ENCODE measurements at places on chromosomes 7 and 10. TPM values are rescaled to one million over a fixed set of nuclear protein-coding genes. Genes with fewer than 3 reads are reported as not detected.

GRCh38 chr7:13262929-13263530 is 575.6 kb downstream of the ARL4A start:
- peak; percentile 22 for DNase-seq

GRCh38 chr7:85407391-85407790 is 220.5 kb upstream of the SEMA3D start:
- DNase-seq = no peak

DNA sequence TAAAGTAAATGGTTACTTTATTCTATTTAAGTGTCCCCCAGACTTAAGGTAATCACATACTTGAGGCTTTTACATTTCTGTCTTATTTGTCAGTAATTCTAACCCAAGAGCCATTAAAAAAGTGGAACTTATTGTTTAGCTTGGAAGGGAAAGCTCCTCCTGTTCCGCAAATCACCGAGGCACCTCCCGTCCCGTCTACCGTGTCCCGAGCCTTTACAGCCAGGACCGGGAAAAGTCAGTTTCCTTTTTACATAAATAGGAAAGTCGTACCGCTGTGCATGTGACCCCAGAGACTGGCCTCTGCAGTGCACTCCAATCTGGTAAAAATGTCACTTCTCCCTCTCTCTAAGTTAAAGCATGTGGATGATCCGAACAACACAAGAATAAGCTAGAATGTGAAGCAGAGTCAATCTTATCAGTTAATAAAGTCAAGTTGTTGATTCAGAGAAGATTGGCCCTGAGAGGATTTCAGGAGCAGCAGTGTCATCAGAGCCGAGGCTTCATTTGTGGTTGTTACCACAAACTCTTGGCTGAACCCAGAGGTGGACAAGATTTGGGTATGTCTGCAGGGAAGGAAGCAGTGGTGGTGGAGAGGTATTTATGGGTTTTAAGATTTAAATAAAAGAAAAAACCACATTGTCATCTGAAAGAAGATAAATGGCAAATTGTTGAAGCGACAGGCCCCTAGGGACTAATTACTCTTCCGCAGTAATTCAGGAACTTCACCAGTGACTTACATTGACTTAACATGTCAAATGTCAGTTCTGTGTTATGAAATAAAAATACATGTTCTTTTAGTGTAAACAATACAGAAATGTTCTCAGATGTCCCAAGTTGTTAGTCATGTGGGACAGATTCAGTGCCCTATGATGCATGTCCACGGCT is 316.6 kb upstream of the ZNF32 start:
- DNase-seq = no peak

DNA sequence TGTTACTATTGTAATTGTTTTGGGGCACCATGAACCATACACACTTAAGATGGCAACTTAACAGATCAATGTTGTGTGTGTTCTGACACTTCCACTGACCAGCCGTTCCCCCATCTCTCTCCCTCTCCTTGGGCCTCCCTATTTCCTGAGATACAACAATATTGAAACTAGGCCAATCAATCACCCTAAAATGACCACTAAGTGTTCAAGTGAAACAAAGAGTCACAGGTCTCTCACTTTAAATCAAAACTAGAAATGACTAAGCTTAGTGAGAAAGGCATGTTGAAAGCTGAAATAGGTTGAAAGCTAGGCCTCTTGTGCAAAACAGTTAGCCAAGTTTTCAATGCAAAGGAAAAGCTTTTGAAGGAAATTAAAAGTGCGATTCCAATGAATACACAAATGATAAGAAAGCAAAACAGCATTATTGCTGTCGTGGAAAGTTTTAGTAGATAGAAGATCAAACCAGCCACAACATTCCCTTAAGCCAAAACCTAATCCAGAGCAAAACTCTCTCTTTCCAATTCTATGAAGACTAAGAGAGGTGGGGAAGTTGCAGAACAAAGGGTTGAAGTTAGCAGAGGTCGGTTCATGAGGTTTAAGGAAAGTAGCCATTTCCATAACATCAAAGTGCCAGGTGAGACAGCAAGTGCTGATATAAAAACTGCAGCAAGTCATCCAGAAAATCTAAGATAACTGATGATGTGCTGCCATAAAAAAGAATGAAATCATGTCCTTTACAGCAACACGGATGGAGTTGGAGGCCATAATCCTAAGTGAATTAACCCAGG is 90.6 kb downstream of the MTPN start:
- no peak for DNase-seq

DNA sequence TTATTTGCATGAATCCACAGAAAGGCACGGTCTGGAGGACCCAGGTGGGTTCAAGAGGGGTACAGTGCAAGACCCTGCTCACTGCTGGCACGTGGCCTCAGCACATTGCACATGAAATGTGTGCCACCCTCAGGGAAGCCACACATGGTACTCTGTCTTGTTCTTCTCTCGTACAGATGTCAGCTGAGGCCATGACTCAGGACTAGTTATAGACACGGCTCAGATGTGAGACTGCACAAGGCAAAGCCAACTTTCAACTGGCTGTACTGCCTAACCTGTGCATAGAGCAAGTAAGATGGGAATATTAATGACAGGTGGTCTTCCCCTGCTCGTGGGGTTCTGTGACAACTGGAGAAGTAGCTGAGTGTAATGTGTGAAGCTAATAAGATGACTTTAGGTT is 249.4 kb upstream of the CTBP2 start:
- DNase-seq = no peak

DNA sequence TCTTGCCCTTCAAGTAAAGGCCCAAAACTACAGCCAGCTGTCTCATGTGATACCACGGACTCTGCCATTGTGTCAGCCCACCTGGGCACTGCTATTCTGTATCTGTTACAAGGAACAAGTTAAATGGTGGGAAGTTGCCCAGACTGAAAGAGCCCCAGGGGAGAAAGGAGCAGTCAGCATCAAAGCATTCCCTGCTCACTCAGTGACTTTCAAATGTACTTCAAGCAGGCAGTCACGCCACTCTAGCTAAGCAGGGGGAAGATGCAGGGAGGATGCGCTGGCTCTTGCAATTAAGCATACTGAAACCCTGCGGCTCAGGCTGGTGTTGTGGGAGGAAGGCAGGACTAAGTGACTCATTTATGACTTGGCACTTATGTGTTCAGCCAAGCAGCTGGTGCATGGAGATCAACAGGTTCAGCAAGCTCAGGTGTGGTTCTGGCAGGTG is 1249.6 kb downstream of the TYW1 start:
- DNase-seq = no peak

DNA sequence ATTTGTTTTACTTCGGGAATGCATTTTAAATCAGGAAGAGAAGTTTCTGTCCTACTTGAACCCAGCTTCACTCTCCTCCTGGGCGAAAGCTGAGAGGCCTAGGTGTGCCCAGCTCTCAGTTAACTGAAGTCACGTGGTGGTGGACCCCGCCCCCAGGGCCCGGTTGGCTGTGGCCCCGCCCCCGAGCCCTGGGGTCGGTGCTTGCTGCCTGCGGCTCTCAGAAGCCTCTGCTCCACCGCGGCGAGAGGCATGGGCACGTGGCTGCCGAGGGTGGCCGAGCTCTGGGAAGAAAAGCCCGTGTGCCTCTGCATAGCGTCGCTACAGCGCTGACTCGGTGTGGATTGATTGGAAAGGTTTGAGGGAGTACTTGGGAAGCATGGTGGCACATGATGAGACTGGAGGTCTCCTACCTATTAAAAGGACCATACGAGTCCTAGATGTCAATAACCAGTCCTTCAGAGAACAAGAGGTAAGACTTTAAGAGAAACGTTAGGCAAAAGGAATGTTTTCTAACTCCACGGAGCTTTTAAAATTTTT is 34.1 kb downstream of the NET1 start:
- DNase-seq = peak; percentile 79

DNA sequence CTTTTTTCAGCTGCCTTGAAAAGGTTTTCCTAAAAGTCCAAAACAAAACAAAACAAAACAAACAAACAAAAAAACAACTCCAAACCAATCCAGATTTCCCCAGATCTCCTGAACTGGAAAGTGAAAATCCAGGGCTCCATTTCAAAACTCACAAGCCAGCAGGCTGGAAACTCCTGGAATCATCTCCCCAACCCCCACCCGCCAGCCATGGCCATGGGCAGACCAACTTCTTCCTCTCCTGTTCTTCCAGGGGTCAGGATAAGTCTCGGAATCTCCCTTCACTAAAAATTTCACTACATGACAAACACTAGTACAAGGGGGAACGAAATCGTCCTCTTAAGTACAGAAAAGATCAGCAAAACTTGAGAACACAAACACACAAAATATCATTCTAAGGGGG is 40.4 kb downstream of the GNA12 start:
- no peak for DNase-seq

DNA sequence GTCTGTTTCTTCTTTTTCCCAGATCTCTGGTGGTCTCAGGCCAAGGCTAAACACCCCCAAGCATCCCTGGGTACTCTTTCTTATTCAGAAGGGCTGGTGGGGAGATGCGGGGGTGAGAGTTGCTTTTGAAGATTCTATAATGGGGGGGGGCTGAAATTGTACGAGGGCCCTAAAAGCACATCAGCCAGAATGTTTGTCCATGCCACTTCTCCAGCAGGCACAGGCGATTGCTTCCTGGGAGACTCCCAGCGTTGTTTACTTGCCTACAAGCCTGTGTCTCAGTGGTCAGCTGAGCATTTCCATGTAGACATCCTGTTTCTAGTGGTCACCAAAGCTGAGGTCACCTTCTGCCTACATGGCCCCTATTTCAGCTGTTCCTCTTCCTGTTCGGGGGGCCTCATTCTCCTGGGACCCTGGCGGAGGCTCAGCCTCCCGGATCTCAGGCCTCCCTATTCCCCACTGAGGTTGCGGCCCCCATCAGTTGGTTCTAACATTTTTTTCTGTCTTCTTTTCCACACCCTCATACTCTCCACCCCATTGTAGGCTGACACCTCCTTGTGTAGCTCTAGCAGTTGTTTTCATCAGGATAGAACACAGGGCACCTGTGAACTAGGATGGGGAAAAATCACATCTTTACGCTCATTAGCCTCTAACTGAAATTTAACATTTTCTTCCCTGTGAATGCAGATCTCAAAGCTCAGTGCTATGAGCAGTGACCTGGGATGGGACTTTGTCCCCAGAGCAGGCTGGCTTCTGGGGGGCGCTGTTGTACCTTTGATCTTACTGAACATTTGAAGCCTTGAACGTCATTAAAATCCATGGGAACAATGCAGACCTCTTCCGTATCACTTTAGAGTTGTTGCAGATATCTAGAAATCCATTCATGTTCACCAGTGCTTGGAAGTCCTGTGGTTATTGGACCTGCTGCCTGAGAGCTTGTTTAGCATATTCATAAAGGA is 286.5 kb downstream of the GLRX3 start:
- no peak for DNase-seq

GRCh38 chr10:69861251-69862240 is 59.8 kb downstream of the COL13A1 start:
- DNase-seq = no peak

The SPDYE2 gene
- 4.5 TPM for polyA plus RNA-seq

The TACR2 gene
- 0.18 TPM for polyA plus RNA-seq

The CRTAC1 gene
- 31.6 TPM for polyA plus RNA-seq

The TUBAL3 gene
- 0.17 TPM for polyA plus RNA-seq

The KLF14 gene
- polyA plus RNA-seq = 0.88 TPM

Measured in renal cortex interstitium (tissue), 15 donors.